ENCODE measurements at places on chromosomes 2 and 18.

- DNase-seq = no peak
Observed at GRCh38 chr18:8656232-8656631, 47.0 kb downstream of the RAB12 start.

GRCh38 chr18:70058916-70059315 is 111.2 kb upstream of the CD226 start:
- DNase-seq = peak; percentile 11

DNA sequence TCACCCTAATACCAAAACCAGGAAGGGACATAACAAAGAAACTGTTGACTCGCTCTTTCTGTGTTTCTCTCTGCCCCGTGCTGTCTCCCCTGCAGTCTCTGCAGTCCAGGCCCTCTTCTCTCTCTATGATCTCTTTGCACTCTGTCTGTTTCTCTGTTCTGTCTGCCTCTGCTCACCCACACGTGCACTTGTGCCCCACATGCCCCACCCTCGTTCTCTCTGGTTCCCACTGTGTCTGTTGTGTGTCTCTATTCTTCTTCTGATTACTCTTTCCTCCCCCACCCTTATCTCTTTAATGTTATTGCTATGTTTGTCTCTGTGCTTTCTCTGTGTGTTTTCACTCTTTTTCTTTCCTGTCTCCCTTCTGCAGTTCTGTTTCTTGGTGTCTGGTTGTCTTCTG is 54.0 kb downstream of the NAT8 start:
- no peak for DNase-seq

GRCh38 chr2:61328707-61329251 is 142.1 kb downstream of the USP34 start:
- DNase-seq = no peak

DNA sequence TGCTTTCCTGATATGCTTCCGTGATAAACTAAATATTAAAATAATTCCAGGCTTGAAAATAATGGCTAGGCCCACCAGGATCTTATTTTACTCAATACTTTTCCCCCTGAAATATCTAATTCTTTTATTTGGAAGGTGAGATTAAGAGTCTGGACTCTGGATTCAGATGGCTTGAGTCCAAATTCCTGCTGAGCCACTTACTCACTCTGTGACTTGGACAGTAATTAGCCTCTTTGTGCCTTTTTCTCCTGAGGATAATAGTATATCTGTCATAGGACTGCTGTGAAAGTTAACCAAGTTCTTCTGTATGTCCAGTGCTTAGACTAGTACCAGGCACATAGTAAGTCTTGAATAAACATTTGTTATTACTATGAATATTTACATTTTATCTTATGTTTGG is 127.3 kb upstream of the ERBB4 start:
- no peak for DNase-seq

- no peak for DNase-seq
Observed at GRCh38 chr2:102359527-102359926, 3.9 kb downstream of the IL18R1 start.

- DNase-seq = no peak
Observed at GRCh38 chr2:132521341-132521740, 104.7 kb downstream of the GPR39 start.
